Stimulated activated CD8-positive, alpha-beta memory T cell treated with anti-CD3 and anti-CD28 coated beads, Interleukin-15, amount 100 ng/mL, for 1 hour (primary cell): ENCODE measurements at places on chromosomes 2 and 18.

- no peak for DNase-seq
Observed at GRCh38 chr18:9104244-9104901, 1.9 kb downstream of the NDUFV2 start.

GRCh38 chr18:56576826-56577573 lies 61.4 kb downstream of the TXNL1 start:
- no peak for DNase-seq

GRCh38 chr2:164504253-164504652 lies 117.0 kb downstream of the GRB14 start:
- no peak for DNase-seq

- DNase-seq, result no peak
Observed at GRCh38 chr2:224947566-224947965, 94.7 kb downstream of the DOCK10 start.

GRCh38 chr2:147356157-147356556 lies 488.7 kb upstream of the ACVR2A start:
- DNase-seq, result no peak

DNA sequence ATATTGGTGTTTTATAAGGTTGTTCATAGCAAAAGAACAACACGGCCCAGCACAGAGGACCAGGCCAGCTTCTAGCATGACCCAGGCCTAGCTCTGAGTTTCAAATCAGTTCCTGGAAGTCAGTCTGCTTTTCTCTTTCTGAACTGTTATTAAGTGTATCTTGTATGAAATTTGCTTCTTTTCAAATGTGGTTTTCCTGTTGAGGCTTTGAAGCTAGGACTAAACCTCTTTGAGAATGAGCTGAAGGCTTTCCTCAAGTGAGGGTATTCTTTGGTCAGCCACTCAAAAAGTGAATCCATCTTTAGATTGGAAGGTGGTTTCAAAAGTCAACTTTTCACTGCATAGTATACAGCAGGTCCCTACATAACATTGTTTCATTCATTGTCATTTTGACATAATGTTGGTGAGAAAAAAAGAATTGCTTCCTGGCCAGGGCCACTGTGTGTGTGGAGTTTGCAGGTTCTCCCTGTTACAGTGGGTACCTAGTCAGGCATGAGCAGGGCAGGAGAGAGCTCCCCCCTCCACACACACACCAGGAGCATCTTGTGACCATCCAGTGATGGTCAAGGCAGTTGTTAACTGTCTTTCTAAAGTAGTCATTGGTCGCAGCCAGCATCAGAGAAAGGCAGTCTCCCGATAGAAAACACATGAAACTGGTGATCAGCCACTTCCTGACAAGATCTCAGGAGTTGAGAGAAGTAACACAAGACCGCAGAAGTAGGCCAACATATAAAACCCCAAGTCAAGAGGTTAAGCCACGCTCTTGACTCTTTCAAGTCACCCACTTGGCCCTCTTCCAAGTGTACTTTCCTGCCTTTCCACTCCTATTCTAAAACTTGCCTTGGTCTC lies 6.7 kb upstream of the ACAA2 start:
- DNase-seq, result no peak

DNA sequence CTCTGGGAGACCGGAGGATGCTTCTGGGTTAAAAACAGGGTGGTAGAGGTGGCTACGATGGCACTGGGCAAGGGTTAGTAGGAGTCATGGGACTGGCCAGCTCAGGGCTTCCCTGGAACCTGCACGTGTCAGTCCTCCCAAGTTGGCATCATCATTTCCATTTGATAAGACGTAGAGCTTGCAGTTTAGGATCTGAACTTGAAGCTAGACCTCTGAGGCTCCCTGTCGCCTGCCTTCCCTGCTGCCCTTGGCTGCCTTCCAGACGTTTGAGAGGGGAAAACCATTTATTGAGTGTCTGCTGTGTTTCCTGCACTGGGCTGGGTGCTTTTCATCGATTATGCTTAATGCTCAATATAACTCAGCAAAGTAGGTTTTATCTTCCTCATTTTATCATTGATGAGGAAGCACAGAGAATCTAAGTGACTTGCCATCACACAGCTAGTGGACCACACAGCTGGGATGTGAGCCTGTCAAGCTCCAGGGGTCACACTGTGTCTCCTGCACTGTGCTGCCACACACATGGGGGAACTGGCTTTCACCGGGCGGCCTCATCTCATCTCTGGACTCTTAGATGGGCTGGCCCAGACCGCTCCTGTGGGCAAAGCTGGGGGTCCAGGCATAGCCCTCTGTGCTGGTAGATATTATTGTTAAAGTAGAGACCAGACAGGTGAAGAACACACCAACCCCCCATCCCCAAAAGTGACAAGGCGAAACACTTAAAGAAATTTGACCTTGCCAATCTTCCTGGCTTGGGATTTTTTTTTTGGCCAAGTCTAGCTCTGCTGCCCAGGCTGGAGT lies 7.8 kb downstream of the NT5DC4 start:
- no peak for DNase-seq

DNA sequence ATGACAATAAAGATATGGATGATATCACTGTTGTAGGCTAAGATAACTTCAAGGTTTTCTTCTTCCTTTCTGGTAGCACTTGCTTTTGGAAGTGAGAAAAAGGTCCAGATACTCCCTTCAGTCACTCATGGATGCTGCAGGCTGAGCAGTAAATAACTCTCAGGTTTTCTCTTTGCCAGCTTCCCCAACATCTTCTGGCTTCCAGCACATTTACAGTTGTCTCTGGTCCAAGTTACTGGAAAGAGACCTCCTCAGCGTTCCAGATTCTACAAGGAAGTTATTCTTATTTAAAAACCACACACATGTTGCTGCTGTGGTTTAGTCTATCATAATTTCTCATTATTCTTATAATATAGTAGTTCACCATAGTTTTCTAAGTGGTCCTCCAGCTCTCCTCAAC lies 383.4 kb downstream of the PLCL1 start:
- no peak for DNase-seq

- no peak for DNase-seq
Observed at GRCh38 chr2:19667085-19667484, 234.7 kb downstream of the TTC32 start.

DNA sequence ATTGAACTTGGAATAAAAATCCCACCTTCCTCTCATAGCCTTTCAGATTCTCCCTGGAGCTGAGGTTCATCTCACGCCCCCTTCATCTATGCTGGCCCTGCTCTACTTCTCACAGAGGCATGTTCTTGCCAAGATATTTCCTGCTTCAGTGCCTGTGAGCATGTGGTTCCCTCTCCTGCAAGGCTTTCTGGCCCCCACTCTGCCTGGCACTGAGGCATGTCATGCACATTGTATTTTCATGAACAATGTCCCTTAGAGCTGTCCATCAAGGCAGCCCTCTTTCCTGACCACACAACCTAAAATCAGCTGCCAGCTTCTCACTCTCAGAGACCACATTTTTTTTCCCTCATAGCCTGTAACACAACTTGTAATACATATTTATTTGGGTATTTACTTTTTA lies 18.0 kb upstream of the HK2 start:
- DNase-seq, result no peak

GRCh38 chr2:213221957-213222356 lies 62.3 kb upstream of the SPAG16 start:
- no peak for DNase-seq

DNA sequence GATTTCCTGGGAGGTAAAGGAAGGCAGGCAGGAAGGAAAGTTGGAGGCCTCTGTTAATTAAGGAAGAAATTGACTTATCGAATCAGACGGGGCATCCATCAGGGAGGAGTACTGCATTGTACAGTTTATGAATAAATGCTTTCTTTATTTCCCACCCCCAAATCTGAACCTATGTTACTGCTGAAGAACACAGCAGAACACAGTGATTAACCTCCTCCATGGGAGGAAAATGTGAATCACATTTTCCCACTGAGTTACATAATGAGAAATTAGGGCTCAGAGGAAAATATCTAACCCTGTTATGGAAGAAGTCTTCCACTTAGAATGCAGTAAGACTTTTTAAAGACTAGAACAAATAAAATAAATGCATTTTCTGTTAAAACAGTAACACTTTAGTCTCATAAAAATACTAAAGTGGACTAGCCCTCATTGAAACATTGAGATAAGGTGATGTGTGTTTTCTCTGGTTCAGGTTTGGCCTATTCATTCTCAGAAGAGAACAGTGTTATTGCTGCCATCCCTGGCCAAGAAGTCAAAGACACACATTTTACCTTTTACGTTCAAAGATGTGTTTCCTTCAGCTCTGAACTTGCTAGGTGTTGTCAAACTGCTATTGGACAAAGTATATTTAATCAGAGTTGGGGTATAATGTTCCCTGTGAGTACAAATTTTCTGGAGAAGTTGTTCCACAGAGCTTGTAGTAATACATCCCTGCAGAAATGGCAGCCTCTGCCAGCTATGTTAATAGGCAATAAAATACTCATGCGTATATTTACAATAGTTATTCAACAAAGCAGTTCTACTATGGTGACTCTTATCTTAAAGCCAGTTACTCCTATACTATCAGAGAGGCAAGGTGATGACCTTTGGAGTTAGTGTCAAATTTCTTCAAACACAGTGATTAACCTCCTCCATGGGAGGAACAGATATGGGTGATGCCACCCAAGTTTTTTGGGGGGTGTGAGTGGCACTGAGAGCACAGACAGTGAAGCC lies 11.1 kb downstream of the DNAH6 start:
- no peak for DNase-seq

DNA sequence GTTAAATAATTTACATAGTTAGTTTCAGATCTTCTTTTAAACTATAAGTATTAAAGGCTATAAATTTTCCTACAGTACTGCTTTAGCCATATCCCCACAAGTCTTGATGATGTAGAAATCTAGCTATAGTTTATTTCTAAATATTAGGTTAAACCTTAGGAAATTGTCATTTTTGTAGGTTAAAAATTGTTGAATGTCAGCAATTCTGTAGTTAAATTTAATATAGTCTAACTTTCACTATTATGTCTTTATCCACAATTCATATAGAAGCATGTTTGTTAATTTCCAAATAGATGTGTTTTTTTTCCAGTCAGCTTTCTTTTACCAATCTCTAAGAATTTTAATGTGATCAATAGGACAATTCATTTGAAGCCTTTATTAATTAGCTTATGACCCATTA lies 199.7 kb downstream of the ETAA1 start:
- DNase-seq, result no peak

DNA sequence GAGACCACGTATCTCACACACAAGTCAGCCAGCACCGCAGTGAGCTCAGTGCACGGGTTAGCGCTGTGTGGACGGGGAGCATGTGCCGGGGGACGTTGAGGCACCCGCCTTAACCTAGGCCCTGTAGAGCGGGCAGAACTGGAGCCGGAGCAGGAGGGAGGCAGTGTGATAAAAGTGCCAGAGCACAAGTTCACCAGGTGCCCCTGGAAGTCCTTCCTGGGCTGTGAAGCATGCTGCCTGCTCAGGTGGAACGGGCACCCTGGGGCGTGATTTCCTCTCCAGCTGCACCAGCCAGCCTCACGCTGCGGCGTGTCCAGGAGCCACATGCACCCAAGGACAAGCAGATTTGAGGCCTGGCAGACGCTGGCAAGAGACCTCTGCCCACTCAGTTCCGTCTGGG lies 50.3 kb downstream of the ITGB1BP1 start:
- no peak for DNase-seq

DNA sequence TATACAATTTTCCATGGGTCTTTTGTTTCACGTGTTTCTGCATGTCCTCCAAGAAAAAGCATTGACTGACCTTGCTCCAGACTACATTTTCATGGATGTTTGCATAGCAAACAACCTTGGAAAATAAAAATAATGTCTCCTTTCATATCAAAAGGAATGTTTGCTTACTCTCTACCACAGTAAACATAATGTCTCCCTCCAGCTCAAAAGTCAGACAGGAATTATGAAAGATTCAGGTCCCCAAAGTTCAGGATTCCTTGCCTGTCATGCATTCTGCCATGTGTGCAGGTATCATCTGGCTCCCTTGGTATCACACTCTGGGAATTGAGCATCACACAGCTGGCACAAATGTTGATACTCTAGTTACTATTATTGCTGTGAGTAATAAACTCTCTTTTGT lies 103.1 kb upstream of the ZC3H15 start:
- no peak for DNase-seq
